ENCODE measurements at places on chromosomes 2 and 18.

DNA sequence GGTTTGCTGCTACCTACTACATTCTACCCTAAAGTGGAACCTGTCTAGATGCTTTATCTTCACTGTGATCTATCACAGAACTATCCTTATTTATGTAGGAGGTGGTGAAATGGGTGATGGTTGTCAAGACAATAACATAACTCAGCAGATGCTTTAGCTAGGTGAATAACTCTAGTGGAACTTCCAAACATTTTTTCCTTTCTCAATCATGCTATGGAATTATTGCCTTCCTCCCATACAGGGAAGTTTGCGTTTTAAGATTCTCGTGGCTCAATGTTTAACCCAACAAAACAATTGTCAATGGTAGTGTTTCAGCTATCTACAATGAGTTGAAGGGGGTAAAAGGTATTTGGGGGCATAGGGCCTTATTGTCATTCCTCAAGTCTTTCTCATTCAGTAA lies 82.6 kb upstream of the GLI2 start:
- peak; percentile 81 for DNase-seq

GRCh38 chr2:11071211-11071610 lies 84.1 kb upstream of the SLC66A3 start:
- peak; percentile 10 for DNase-seq

- no peak for DNase-seq
These were observed 894.1 kb downstream of the SLC4A3 start for GRCh38 chr2:220521551-220521950.

DNA sequence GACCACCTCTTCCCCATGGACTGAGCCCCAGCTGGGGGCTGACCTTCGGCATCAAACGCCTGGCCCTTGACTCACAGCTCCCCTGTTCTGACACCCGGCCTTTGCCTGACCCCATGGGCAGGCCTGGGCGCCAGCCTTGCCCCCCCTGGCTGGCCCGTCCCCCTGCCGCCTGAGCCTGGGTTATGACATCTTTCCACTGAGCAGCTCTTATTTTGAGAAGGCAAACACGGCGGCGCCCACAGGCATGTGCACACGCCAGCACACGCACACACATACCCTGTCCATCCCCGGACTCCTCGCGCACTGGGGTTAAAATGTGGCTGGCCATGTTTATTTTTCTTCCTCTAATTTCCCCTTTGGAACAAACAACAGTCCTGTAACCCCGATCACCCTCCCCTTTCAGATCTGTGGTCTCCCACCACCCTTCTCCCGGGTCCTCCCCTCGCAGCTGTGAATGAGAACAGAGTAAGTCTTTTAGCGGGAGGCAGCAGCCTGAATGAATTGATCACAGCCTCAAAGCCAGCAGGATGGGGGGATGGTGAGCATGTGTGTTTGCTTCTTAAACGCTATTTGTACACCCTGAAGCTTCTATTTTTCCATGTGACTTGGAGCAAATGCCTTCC lies 11.8 kb upstream of the ATOH8 start:
- peak; percentile 88 for DNase-seq

GRCh38 chr2:180983468-180984242 lies 3.2 kb downstream of the UBE2E3 start:
- DNase-seq = peak; percentile 55

GRCh38 chr2:6526093-6526824 lies 339.4 kb downstream of the CMPK2 start:
- DNase-seq = peak; percentile 14

DNA sequence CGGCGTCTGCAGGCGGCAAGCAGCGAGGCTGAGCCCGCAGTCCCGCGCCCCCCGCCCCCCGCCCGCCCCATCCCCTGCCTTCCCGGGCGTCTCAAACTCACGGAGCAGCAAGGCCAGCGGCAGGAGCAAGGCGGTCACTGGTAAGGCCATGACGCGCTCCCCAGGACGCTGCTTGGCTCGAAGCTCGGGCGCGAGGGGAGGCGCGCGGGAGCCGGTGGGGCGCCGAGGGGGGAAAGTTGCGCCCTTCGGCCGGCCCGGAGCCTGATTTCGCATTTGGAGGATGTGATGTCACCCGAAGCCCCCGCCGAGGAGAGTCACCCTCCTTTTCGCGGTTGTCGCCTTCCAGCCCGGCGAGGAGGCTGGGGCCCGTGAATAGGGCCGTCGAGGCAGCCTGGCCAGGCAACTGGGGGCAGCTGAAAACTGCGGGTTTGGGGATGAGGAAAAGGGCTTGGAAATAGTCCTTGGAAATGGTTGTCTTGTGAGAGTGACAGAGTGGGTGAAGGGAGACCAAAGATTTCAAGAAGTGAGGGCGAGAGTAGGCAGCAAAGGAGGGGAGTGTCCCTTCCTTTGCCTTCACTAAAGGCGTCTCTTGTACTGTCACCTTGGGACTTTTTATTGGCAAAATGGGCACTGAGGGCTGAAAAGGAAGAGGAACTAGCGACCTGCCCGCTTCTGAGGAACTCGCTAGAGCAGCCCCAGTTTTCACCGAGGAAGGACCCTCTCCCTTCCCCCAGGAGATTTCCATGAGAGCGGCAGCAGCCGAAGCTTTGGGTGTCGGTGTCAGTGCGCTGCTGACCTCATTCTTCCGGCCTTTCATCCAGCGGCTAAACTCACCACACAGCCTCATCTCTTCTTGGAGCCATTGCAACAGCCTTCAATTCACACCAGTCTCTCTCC lies at the start of gene CD8A:
Gene CD8A, minus strand, starts transcription at position 238 of the 897 bp plus-strand sequence. Its CDS starts 88 bp downstream, at position 150.
- no peak for DNase-seq

- DNase-seq = no peak
These were observed 80.5 kb upstream of the FRZB start for GRCh38 chr2:182946958-182947369.

GRCh38 chr2:176851889-176852483 lies 360.6 kb upstream of the HNRNPA3 start:
- no peak for DNase-seq

- peak; percentile 84 for DNase-seq
These were observed 11.3 kb upstream of the DPP4 start for GRCh38 chr2:162085090-162085891.

Measured in fibroblast of skin of abdomen (primary cell).